SK-N-SH (cell line): ENCODE measurements at places on chromosomes 3 and 15.

GRCh38 chr3:14441920-14442300 is 39.5 kb downstream of the SLC6A6 start:
- H3K36me3 ChIP-seq: peaks cover 18% of the 10 kb centered on the region; the same call in 1 of the 2 replicates
- H3K27ac ChIP-seq: no peak overlapping the region
- DNase-seq: no peak
- H3K4me3 ChIP-seq: no peak overlapping the region
- H3K27me3 ChIP-seq: no peaks in the 10 kb centered on the region

DNA sequence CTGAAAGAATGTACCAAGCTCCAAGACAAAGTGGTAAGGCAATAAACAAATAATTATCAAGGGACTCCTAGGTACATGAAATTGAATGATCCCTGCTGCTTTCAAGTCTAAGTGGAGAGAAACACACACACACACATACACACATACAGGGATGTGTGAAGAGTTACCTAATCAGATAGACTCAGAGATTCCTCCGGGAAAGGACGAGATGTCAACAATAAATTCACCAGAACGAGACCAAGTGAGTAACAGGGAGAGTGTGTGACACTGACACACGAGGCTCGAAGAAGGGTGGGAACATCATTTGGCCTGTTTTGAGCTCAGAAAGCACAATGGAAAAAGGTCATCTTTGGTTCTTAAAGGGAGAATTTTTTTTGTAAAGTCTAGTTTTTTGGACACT is 13.4 kb downstream of the LRIG1 start:
- no peaks in the 10 kb centered on the region for H3K36me3 ChIP-seq
- no peak overlapping the region for H3K4me3 ChIP-seq
- H3K27ac ChIP-seq: no peak overlapping the region
- H3K4me1 ChIP-seq: peaks cover 3% of the 10 kb centered on the region; the same call in 1 of the 2 replicates
- H3K27me3 ChIP-seq: peaks cover 6% of the 10 kb centered on the region; the same call in 1 of the 2 replicates
- DNase-seq: no peak

DNA sequence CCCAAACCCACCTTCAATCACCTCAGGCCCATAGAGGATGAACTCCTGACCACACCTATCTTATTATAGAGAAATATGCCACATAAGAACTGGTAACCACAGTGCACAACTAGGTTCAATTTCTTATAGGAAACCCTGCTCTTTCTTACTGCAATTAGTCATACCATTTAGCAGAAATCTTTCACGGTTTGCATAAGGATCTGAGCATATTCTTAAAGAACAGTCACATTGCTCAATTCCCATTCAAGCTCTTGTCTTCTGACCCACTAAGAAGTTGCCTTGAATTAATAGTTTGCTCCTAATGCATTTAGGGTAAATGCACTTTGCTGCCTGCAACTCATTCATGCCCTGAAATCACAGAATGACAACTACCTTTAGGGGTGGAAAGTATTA is 9.2 kb downstream of the ERC2 start:
- H3K4me3 ChIP-seq: no peak overlapping the region
- H3K27ac ChIP-seq: no peak overlapping the region
- no peaks in the 10 kb centered on the region for H3K4me1 ChIP-seq
- DNase-seq: no peak
- no peaks in the 10 kb centered on the region for H3K36me3 ChIP-seq

GRCh38 chr15:64892847-64893403 is 18.8 kb upstream of the ANKDD1A start:
- H3K27ac ChIP-seq: no peak overlapping the region
- H3K4me1 ChIP-seq: peaks cover 31% of the 10 kb centered on the region
- H3K4me3 ChIP-seq: no peak overlapping the region
- H3K27me3 ChIP-seq: no peaks in the 10 kb centered on the region
- H3K36me3 ChIP-seq: no peaks in the 10 kb centered on the region
- DNase-seq: no peak

DNA sequence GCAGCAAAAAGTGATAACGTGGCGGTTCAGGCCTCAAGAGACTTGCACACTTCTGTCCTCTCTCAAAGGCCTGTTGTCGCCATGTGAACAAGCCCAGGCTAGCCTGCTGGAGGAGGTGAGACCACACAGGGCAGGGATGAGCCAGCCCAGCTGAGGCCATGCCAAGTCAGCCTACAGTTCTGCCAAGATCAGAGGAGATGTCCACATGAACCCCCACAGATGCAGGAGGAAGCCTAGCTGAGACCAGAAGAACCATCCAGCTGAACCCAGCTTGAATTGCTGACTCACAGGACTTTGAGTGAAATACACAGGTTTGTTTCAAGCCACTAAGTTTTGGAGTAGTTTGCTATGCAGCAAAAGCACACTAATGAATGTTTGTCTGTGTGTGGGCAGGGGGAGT is 50.3 kb upstream of the SEC13 start:
- no peak overlapping the region for H3K27ac ChIP-seq
- H3K4me1 ChIP-seq: peaks cover 11% of the 10 kb centered on the region; the same call in 1 of the 2 replicates
- DNase-seq: no peak
- no peaks in the 10 kb centered on the region for H3K36me3 ChIP-seq

DNA sequence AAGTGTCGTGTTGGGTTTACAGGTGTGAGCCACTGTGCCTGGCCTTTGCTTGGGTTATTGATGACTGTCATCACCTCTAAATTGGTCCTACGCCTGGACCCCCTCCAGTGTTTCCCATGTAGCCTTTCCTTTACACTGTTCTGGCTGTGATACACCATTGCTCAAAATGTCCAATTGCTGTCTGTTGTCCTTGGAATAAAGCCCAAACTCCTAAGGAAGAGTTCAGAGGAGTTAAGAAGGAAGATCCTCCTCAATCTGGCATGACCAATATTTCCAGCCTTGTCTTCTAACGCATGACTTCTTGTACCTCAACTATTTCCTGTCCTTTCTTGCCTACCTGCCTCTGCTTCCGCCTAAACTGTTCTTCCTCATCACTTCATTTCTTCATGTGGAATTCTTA is 113.1 kb downstream of the POLR2M start:
- H3K27me3 ChIP-seq: peaks cover 6% of the 10 kb centered on the region; the same call in 1 of the 2 replicates
- no peak overlapping the region for H3K27ac ChIP-seq
- no peak overlapping the region for H3K4me3 ChIP-seq
- H3K36me3 ChIP-seq: no peaks in the 10 kb centered on the region
- H3K4me1 ChIP-seq: no peaks in the 10 kb centered on the region
